Inflammatory macrophage treated with lipopolysaccharide for 1 hour (primary cell): ENCODE measurements at places on chromosomes 5 and 9.

- peak; percentile 18 for DNase-seq
Measured at GRCh38 chr9:134326724-134327601, 708 bp downstream of the RXRA start.

DNA sequence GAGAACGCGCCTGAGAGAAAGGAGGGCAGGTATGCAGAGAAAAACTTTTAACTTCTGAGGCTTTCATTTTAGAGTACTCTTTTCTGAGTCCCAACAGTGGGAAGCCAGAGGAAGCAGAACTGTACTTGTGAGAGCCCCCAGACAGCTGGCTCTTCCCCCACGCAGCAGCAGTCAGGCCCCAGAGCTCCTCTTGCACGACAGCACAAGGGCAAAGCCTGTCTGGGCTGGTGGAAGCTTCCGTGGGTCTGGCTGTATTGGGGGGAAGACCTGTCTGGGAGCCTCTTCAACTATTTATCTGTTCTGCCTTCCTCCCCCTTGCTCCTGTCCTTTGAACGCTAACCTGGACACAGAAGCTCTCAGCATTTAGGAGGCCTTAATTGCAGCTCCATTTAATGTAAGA is 68.2 kb downstream of the THBS4 start:
- DNase-seq = no peak

DNA sequence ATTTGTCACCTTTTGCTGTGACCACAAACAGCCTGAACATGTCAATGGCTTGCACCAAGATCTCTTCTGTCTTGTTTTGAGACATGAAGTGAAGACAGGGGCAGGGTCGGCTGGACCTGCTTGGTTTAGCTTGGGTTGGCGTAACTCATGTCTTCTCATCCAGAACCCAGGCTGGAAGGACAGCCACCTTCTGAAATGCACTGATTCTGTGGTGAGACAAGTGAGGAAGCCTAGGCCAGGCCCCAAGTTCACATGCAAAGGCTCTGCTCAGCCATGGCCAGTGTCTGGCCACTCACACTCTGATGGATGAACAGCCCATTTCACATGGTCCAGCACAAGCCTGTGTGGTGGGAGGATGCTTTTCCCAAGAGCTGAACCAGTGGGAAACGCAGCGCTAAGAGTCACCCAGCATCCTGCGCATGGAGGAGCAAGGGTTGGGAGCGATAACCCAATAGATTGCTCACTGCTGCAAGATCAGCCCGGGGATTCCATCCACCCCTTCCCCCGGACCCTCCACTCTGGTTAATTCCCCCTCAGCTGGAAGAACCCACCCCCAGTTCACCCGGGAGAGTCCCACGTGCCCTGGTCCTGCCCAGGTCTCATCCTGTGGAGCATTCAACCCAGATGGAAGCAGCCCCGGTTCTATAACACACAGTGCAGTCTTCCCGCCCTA is 16.2 kb upstream of the MED10 start:
- no peak for DNase-seq

- no peak for DNase-seq
Measured at GRCh38 chr5:2697446-2698200, 53.9 kb downstream of the IRX2 start.

DNA sequence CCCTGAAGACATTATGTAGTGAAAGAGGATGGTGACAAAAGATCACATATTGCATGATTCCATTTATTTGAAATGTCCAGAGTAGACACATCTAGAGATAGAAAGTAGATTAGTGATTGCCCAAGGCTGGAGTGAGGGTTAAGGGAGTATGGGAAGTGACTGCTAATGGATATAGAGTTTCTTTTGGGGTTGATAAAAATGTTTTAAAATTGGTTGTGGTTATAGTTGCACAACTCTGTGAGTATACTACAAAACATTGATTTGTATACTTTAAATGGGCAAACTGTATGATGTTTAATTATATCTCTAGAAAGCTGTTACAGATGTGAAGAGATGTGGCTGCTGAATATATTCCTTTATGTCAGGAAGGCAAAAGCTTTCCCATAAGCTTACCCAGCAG is 202.8 kb downstream of the CCDC171 start:
- DNase-seq = no peak

GRCh38 chr5:115816226-115817081 is at the start of gene CDO1:
Gene CDO1 (minus strand): TSS chr5:115816659. CDS start chr5:115816397, 262 bp downstream.
- no peak for DNase-seq

DNA sequence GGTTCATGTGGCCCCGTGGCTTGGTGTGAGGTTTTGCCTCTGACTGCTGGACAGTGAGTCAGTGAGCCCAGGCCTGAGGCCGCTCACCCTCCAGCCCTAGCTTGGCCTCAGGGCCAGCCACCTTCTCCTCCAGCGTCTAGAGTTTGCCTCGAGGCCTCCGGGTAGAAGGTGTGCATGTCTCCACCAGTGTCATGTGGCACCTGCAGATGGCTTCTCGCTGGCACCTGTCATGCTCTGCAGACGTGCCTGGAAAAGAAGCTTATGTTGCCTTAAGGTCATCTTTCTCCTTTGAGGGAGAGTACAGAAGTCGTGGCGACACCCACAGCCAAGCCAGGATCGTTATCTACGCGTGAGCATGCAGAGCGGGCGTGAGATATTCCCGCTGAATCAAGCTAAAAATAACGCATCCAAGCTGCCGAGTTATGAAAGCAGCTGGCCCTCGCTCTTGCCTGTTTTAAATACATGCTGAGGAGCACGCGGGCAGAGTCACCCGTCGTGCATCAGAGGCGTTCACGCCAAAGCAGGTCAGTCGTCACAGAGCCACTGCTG is 79.7 kb upstream of the FCN2 start:
- DNase-seq = no peak

GRCh38 chr5:161895514-161895913 is 47.6 kb downstream of the GABRA1 start:
- no peak for DNase-seq

DNA sequence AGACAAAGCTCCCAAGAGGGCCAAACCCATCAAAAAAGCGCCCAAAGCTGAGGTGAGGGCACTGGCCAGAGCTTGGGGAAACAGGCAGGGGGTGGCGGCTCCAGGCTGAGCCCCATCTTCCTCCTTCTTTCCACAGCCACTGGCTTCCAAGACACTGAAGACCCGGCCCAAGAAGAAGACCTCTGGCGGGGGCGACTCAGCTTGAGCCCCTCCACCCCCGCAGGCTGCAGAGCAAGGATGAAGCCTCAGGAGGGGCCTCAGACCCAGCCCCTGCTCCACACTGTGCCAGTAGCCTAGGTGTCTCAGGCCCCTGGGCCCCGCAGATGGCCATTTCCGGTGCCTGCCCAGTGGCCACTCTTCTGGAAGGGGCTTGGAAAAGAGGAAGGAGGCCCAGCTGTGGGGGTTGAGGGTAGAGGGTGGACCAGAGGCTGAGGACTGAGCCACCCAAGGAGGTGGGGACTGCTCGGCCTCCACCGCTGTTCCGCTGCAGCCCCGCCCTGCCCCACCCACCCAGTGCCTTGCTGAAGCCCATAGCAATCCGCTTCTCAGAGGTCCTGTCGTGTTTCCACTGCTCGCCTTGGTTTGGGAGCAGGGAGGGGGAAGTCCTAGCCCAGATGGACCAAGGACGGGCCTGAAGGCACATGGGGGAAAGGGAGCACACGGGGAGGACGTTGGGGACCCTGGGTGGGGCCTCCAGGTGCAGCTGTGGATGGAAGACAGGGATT is 6.9 kb downstream of the REEP2 start:
- no peak for DNase-seq

DNA sequence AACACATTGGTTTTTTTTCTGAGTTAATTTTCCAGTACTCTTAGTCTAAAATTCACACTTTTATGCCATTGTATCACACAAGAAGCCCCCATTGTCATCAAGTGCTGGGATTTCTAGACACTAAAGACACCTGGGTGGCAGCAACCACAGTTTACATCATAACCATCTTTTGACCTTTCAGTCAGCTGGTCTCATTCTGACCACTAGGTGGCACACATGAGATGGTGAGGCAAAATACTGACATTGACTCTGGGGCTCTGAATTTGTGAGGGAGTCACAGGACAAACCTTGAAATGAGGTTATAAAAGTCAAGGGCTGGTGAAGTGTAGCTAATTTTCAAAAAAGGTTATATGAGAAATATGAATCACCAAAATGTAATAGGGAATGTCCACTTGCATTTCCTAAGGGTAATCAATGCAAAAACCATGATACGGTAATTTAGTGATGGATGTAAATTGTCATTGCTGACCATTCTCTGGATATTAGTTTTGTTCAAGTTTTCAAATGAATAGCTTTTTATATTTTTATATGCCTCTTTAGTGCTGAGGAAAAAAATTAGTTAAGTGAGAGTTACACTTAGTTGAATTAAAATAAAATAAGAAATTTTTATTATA is 229.4 kb downstream of the DMAC1 start:
- peak; percentile 21 for DNase-seq

DNA sequence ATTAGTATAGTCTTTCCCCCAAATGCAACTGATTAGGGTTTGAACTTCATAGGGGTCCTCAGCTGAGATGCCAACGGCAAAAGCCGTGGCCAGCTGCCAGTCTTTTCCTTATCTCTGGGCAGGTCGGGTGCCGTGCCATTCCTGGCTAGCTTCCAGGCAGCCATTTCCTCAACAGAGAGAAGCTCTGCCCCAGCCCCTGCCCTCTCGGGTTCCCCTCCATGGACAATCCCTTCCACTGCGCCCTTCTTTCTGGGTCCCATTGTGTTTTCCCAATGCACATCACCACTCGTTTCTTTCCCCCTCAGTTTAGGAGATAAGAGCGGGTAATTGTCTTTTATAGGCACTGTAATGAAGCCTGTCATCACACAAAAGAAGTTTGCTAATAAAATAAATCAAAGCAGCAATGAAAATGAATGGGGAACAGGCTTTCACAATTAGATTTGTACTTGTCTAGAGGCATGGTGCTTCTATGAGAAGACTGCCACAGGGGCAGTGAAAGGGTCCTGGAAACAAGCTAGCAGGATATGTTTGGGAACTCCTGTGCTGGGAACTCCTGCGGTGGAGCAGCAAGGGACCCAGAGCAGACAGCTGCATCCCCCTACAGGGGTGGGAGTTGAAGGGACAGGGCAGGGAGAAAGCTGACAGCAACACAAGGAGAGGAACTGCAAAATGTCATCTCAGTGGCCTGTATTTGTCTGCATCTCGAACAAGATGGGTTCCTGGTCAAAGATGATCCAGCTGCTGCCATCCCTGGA is 48.0 kb upstream of the SAP30L start:
- no peak for DNase-seq

- DNase-seq = no peak
Measured at GRCh38 chr5:172694061-172694460, 53.0 kb downstream of the NEURL1B start.

- no peak for DNase-seq
Measured at GRCh38 chr9:90855208-90855902, 53.7 kb downstream of the SYK start.

- DNase-seq = no peak
Measured at GRCh38 chr9:14561929-14562405, 131.3 kb downstream of the ZDHHC21 start.

DNA sequence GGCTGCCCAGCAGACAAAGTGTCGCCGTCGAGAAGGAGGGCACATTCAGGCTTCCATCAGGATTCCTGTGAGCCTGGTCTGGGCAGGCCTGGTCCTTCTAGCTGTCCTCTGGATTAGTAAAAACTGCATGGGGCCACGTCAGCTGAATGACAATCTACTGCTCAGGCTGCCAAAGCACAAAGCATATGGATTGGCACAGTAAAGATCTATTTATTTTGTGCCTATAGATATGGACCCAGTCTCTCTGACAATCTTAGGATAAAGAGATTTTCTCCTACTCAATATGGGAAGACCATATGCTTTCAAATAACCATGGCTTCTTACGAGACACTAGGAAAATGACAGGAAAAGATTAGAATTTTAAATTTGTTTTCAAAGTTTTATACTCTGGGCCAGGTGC is 24.1 kb downstream of the ANKH start:
- no peak for DNase-seq

DNA sequence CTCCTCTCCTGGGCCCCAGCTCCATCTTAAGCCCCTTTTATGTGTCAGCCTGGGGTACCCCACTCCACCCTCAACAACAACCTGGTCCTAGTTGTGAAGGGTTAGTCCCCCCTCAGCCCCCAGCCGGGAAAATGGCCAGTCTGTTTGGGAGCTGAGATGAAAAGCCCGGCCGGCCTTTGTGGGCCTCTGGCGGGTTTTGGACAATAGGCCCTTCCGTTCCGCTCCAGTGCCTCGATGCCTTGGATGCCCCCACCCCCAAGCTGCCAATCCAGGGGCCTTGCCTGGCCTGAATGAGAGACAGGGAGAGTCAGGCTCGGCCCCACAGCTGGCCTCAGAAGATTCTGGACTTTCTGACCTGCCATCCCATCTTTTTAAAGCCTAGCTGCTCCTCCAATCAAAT is 9.2 kb downstream of the CNTFR start:
- DNase-seq = no peak

DNA sequence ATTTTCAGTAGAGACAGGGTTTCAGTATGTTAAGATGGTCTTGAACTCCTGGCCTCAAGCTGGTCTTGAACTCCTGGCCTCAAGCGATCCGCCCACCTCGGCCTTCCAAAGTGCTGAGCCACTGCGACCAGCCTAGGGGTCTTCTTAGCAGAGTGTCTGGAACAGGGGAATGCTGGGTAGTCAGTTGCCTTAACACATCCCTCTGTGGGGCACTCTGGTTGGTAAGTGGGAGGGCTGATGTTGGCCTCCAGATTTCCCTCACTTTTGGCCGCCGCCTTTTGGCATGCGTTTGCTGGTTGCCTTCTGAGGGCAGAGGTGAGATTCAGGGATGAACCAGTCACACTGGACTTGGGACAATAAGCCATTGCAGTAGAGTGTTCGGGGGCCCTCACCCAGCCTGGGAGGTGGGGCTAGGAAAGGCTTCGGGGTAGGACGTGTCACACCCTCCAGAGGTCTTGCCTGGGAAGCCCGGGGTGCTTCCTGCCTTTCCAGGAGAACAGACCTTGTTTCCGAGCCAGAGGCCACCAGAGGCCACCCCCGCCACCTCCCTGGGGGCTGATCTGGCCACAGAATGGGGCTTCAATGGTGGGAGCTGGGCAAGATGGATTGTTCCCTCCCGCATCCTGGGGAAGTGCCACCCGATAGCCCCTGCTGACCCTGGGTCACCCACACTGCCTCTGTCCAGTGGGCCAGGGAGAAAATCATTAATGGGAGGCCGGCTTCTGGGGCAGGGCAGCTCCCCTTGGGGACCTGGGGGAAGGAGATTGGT is 13.3 kb downstream of the FGF18 start:
- no peak for DNase-seq

DNA sequence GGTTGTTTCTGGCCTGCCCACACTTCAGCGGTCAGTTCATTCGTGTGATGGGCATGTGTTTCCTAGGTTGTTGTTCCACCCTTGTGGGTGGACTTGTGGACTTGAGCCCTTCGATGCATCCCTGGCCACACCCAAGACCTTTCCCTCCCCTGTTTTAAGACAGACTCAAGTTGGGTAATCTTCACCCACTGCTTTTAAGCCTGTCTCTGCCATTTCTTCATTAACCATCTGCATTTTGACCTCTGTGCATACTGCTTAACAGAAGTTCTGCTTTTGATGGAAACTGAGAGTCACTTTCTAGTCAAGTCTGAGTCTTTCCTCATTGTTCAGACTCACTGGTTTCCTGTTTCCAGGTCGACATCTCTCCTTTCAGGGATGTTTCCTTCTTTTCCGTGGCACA is 233.7 kb downstream of the ARHGEF28 start:
- peak; percentile 84 for DNase-seq

DNA sequence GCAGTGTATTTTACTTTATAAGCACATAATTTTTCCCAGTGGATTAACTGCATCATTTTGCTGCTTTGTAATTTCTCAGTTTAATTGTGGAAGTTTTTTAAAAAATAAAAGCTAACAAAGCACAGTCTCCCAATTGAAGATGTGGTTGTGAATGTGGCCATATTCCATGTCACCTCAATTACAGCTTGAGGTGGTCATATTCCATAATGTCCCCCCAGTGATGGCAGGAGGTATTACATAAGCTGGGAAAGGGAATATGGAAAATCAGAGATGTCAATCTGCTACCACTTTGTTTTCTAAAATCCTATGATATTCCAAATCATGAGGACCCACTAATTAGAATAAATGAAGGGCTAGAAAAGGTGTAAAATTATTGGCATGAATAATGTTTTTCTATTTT is 1672.0 kb upstream of the CDH9 start:
- no peak for DNase-seq
